ENCODE measurements at places on chromosomes 2 and 18.

- peak; percentile 38 for DNase-seq
Measured at GRCh38 chr2:182767578-182767977, 51.5 kb downstream of the DNAJC10 start.

GRCh38 chr2:88574445-88574844 is 52.8 kb downstream of the EIF2AK3 start:
- no peak for DNase-seq

GRCh38 chr18:11992096-11992790 is 10.9 kb downstream of the IMPA2 start:
- DNase-seq = peak; percentile 88

- no peak for DNase-seq
Measured at GRCh38 chr2:162073888-162074631, at the start of gene DPP4. Gene DPP4 (minus strand): TSS chr2:162074215. CDS start chr2:162073981, 234 bp downstream.

- DNase-seq = no peak
Measured at GRCh38 chr2:46647041-46647440, 167.7 kb downstream of the TMEM247 start.
